HTR-8/SVneo (cell line): ENCODE measurements at places on chromosomes 5 and 9.

GRCh38 chr5:21919414-21920022 is 933.6 kb downstream of the CDH12 start:
- DNase-seq, result peak; percentile 41

GRCh38 chr5:125274211-125274610 is 527.8 kb upstream of the ZNF608 start:
- DNase-seq, result no peak

DNA sequence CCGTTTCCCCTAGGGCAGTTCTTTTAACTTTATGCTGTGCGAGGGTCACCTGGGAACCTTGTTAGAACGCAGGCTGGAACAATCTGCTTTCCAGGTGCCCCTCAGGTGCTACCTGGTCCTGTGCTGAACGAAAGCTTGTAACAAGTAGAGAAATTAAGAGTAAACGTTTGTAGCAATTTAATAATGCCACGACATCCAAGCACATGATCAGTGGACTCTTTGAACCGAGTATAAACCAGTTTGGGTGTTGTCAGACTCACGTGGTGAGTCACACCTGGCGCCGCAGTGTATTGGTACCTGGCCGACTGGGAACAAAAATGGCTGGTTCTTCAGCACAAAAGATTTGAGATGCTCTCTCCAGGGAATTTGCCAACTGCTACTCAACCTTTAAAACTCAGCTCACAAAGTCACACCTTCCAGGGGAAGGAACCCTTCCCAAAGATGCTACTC is 926 bp upstream of the MYO10 start:
- DNase-seq, result no peak

GRCh38 chr9:73023025-73023541 is 70.2 kb upstream of the ALDH1A1 start:
- peak; percentile 9 for DNase-seq

- DNase-seq, result no peak
These were observed 22.6 kb downstream of the STXBP1 start for GRCh38 chr9:127634698-127635097.
